HFFc6 (cell line): ENCODE measurements at places on chromosomes 12 and 14. TPM values are rescaled to one million over a fixed set of nuclear protein-coding genes. Genes with fewer than 3 reads are reported as not detected.

GRCh38 chr12:45483571-45483970 lies 245.9 kb upstream of the ARID2 start:
- DNase-seq: no peak

SHMT2 gene
- 114 to 120 TPM (median 118 TPM) in 3 replicates for total RNA-seq

WNT1 gene
- total RNA-seq: not detected in 3 replicates

GRCh38 chr12:52655251-52655650 lies 3.2 kb upstream of the KRT2 start:
- DNase-seq: no peak

TMEM229B gene
- 0.08 to 0.25 TPM (median 0.21 TPM) in 3 replicates for total RNA-seq

- DNase-seq: no peak
These were observed 84.0 kb upstream of the TMEM132D start for GRCh38 chr12:129987841-129988240.

GRCh38 chr14:76908834-76909233 lies 82.6 kb downstream of the LRRC74A start:
- no peak for DNase-seq

GRCh38 chr12:93743229-93743998 lies 66.2 kb downstream of the CRADD start:
- DNase-seq: no peak

DNA sequence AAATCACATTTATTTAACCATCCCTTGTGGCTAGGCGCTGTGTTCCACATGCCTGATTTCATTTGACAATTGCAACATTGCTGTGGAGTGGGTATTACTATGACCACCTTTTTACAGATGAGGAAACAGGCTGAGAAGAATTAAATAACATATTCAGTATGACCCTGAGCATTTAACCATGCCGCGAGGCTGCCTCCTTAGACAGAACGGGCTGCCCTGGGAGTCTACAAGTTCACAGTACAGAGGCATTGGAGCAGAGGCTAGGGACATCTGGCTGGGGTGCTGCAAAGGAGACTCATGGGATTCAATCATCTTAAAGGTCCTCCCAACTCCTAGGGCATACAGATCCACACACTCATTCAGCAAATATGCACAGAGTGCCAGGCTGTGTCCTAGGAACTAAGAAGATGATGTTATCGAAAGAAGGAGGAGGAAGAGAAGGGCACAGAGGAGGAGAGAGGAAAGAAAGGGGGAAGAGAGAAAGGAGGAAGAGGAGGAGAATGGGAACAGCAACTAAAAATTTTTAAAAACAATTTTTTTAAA lies 164.7 kb upstream of the CCND2 start:
- no peak for DNase-seq

LTBP2 gene
- total RNA-seq: 114 to 153 TPM (median 118 TPM) in 3 replicates

GRCh38 chr14:55754471-55754870 lies 174.5 kb downstream of the KTN1 start:
- peak; percentile 25 for DNase-seq

DNA sequence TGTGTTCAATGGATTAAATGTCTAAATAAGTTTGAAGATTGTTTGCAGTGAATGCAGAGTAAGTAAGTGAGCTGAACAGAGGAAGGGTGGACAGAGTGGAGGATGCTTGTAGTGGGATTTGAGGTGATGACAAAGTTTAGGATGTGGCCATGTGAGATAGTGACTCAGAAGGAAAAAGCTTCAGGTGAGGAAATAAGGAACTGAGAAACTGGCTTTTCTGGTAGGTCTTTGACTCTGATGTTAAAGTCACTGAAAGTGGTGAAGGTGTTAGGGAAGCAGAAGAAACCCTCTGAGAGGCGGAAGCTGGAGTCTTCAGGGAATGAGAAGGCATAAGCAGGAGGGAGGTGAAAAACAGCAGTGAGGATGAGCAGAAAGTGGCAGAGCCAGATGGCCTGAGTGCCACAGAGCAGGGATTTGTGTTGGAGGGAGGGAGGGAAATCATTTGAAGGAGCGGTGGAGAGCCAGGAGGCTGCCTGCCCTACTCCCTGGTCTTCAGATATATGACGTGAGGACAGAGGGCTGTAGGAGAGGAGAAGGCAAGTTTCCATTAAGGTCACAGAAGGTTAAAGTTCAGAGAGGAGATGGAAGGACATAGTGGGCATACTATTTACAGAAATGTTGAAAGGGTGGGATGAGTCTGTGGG lies 24.8 kb downstream of the RGS6 start:
- no peak for DNase-seq

DNA sequence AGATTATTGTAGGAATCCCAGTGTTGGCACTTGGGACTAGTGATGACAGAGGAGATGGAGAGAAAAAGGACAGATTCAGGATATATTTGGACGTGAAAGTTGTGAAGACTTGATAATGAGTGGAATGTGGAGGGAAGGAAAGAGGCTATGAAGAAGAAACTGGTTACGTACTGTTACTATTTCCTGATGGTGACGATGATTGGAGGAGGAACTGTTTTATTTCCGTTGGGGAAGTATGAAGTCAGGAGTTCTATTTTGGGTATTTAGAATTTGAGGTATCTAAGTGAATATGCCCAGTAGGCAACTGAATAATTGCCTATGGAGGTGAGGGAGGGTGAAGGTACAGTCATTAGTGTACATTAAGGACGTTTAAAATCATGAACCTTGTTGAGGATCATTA lies 207.2 kb downstream of the TMTC2 start:
- no peak for DNase-seq

DNA sequence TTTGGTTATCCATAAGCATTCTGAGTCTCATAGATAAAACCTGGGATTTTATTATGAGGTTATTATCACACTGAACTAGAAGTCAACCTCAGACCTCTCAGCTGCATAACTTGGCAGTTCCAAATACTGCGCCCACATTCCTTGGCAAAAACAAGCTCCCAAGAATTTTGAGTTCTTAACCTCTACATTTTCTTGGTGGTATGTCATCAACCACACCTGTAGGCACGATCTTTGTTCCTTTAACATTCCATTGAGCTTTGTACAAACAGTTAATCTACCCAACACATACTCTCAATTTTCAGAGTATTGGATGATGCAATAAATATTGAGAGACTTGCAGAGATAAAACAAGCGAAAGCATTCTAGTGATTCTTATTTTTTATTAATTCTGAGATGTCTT lies 371.8 kb upstream of the PRICKLE1 start:
- DNase-seq: peak; percentile 27

CD4 gene
- 0.26 TPM in 1 of 3 replicates, not detected in the others for total RNA-seq

- DNase-seq: no peak
These were observed 62.5 kb downstream of the ZFP36L1 start for GRCh38 chr14:68730348-68730747.

DNA sequence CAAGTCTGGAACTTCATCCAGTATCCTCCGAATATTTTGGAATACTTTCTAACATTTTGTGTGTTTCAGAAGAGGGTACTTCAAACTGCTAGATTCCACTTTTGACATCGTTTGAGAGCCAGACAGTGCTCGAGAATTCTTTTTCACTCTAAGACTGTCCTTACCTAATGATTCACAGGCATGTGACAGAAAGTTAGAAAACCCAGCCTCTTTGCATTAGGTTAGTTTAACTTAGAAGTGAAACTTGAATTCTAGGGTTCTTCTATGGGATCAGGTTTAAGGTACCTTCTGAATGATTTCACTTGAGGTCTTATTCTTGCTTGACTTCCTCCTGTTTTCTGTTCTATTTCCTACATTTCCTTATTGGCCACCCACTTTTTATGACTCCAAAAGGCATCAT lies 431.8 kb downstream of the SLC6A15 start:
- no peak for DNase-seq

- DNase-seq: no peak
These were observed 144.3 kb downstream of the BCL11B start for GRCh38 chr14:99127651-99128167.

ADAMTS20 gene
- not detected in 3 replicates for total RNA-seq

GARIN6 gene
- total RNA-seq: not detected in 3 replicates

DNA sequence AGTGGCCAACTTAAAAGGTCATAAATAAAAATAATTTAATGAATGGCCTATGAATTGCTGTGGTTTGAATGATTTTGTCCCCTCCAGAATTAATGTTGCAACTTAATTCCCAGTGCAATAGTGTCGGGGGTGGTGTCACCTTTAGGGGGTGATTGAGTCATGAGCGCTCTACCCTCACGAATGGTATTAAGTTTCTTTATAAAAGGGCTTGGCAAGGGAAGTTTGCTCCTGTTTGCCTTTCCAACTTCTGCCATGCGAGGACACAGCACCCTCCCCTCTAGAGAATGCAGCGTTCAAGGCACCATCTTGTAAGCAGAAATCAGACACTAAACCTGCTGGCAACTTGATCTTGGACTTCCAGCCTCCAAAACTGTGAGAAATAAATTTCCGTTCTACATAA lies 253.3 kb downstream of the ATXN7L3B start:
- no peak for DNase-seq

DNA sequence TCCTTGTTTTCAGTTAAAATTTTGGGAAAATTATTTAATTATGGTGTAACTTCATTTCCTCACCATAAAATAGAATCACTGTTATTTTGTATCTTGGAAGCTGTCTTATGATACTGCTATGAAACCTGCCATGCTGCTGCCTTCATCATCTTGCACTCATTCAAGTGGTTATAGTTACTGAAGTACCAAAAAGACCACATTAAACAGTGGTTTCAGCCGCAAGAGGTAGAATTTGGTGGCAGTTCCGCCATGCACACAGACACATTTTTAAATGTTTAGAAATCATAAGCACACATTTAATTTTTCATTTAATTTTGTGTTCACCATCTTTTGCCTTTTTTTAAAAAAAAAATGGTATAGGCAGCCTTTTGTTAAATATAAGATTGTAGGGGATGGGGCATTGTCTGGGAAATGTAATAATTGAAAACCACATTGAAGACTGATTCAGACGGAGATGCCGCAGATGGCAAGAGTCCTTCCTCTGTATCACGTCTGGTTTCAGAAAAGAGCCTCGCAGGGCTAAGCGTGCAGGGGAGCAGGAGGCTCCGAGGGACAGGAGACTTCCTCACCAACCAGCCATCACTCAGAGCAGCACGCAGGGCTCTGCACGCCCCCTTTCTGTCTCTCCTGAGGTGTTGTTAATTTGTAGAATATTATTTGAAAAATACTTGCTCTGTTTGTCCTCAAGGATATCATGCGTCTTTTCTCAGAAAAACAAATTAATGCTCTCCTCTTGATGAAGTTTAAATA lies 115.2 kb upstream of the PELI2 start:
- no peak for DNase-seq

- DNase-seq: peak; percentile 1
These were observed 390.1 kb upstream of the PDE3A start for GRCh38 chr12:19978193-19978592.

- DNase-seq: no peak
These were observed 68.9 kb downstream of the ZNF664 start for GRCh38 chr12:124041907-124042306.

DNA sequence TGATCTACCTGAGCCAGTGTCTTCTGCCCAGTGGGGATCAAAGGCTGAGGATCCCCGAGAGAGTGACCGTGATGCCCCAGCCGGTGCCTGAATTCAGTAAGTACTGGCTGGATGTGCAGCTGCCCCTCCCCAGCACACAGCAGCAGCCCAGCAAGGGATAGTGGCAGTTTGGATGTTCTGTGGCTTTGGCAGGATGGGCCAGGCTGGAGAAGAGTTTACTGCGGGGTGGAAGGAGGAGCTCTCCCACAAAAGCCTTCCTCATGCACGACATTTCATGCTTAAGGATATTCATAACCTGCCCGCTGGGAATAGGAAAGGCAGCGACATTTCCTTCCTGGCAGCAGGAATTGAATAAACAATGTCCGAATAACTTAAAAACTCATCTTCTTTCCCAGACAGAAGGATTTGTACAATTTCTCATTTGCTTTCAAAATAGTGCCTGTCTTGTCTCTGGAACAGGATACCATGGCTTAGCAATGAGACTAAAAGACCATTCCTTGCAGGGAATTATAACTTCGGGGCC lies 135.6 kb upstream of the PRMT8 start:
- no peak for DNase-seq

- DNase-seq: no peak
These were observed 93.7 kb downstream of the HMGA2 start for GRCh38 chr12:65918021-65918420.

DNA sequence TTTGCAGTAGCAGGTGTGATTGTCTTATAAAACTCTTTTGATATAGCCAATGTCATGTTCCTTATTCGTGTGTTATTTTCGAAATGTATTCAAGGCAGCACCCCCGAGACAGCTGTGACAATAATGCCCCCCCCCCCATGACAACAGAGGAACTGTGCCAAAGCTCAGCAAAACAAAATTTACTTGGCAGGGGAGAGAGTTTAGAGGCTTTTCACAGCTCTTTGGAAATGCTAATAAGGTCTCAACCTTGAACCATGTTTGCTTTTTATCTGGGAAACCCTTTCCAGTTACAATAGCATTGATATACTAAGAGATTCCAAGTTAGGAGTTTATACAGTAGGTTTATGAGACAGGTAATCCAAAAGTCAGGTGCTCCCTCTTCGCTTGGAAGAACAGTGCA lies 56.4 kb upstream of the USP44 start:
- DNase-seq: no peak

DNA sequence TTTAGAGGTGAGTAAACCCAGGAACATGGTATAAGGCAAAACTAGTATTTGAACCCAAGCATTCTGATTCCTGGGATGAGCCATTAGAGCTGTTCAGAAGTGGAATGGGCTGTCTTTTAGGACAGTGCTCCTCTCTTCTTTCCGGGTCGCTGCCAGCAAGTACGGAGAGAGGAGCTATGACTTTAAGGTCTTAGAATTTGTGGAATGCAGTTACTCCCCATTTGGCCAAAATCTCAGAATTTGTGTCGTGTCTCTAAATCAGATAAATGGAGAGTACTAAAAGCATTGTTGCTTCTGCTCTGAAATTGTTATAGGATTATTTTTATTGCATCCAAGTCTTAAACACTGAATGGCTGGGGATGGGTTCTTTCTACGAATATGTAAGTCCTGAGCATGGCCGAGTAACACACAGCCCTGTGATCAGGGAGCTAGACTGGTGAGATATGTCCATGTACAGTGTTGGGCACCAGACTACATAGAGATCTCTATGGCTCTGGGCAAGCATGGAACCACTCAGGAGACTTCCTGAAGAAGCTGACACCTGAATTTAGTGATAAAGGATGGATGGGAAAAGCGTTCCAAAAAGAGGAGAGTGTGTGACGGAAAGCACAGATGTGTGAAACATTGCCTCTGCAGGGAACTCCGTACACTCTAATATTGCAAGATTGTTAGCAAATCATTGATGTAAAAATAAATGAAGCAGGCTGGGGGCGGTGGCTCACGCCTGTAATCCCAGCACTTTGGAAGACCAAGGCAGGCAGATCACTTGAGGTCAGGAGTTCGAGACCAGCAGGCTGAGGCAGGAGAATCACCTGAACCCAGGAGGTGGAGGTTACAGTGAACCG lies 184.7 kb downstream of the SRGAP1 start:
- DNase-seq: peak; percentile 71

DNA sequence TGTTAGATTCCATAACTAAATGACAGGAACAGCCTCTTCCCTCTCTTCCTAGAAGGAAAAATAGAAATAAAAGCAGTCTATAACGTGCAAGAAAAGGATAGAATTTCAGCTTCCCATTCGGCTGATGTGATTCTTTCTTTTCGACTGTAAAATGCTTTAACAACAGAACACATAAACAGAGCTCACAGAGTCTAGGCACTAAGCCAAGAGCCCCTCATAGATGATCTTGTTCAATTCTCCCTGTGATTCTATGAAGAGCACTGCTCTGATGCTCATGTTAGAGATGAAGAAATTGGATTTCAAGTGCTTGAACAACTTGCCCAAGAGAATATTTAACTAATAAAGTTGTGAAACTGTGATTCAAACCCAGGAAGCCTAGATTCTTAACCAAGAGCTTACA lies 232.7 kb downstream of the RPAP3 start:
- DNase-seq: no peak
